Lung (tissue), 17 donors: ENCODE measurements at places on chromosomes 7 and 10. TPM values are rescaled to one million over a fixed set of nuclear protein-coding genes. Genes with fewer than 3 reads are reported as not detected.
A peak's percentile ranks its signal among the peaks of the same experiment; 100 is the strongest.

DNA sequence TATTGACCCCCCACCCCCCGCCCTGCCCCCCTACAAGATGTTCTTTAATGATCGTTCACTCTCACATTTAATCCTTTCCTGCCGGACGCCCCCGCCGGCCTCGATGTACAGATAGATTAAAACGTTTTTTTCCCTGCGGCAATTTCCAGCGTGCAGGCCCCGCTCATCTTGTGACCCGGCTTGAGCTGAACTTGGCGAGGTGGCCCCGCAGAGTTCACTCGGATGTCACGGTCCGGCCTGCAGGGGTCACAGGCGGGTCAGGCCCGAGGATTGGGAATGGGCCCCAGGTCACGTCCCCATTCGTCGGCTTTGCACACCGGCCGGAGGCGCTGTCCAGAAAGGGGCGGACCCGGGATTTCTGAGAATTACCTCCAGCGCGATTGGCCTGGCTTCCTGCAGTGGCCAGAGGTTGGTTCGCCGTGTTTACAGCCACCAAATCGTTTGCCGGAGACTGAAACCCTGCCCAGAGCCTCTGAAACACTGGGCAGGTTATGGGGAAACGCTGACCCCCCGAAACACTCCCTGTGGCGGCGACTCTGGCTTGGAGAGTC, 1.9 kb upstream of the CYP26A1 start:
- no peak overlapping the region for H3K27ac ChIP-seq
- peaks cover 9% of the 10 kb centered on the region for H3K27me3 ChIP-seq
- DNase-seq: no peak
- peaks cover 40% of the 10 kb centered on the region for H3K4me1 ChIP-seq
- H3K36me3 ChIP-seq: no peaks in the 10 kb centered on the region

DNA sequence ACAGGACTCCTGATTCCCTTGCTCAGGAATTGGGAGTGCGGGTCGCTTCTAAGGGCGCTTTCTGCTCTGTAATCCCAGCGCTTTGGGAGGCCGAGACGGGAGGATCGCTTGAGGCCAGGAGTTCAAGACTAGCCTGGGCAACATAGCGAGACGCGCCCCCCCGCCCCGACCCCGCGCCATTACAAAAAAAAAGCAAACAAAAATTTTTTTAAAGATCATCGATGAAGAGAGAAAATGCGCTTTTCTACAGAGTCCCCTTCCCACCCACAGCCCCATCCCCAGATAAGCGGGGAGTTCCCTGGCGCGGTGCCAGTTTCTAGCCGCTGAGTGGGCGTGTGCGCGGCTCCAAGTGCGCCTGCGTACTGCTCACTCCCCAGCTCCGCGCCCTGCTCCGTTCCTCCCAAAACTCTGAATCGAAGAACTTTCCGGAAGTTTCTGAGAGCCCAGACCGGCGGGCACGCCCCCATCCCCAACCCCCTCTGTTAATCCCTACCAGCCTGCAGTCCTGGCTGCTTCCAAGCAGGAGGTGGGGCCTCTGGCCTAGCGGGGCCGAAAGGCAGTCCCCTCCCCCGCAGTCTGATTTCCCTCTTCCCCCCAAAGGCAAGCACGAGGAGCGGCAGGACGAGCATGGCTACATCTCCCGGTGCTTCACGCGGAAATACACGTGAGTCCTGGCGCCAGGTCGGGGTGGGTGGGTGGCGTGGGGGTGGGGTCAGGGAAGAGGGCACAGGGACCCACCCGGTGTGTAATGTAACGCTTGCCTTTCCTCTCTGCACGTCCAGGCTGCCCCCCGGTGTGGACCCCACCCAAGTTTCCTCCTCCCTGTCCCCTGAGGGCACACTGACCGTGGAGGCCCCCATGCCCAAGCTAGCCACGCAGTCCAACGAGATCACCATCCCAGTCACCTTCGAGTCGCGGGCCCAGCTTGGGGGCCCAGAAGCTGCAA, 1.0 kb downstream of the HSPB1 start:
- peak overlapping the region; percentile 60 for H3K4me3 ChIP-seq
- peaks cover 14% of the 10 kb centered on the region for H3K4me1 ChIP-seq
- no peaks in the 10 kb centered on the region for H3K27me3 ChIP-seq
- DNase-seq: peak; percentile 98

The NEBL gene
- 74.7 TPM for total RNA-seq

DNA sequence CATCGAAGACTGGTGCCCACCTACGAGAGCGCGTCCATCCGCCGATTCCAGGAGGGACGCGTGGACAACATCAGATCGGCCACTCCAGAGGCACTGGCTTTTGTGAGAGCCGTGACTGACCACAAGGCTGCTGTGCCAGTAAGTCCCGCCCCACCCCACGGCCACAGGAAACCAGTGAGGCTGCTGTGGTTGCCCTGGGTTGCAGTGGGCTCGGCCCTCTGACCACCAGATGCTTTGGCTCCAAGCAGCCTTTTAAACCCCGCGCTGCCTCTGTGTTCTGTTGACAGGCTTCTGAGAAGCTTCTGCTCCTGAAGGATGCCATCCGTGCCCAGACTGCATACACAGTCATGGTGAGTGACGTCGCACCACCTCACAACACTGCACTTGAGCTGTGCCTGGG, 24.4 kb upstream of the C10orf53 start:
- no peaks in the 10 kb centered on the region for H3K36me3 ChIP-seq
- H3K27me3 ChIP-seq: no peaks in the 10 kb centered on the region
- DNase-seq: no peak
- H3K4me3 ChIP-seq: no peak overlapping the region
- H3K4me1 ChIP-seq: no peaks in the 10 kb centered on the region

DNA sequence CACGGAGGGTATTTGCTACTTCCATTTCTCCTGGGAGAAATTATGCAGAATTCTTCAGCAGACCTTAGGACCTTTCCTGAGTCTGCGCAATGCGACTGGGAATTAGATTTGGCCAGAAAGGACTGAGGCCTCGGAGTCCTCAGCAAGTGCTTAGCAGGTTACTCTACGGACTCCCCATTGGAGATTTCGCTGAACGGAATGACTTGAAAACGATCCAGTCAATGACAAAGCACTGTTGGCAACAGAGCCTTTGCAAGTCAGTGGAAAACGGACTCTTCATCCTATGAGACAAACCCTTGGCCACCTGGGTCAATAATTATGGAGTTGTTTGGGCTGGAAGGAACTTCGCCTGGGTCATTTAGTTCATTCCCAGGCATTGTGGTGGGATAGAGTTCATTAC, 107.4 kb downstream of the FAM204A start:
- no peaks in the 10 kb centered on the region for H3K36me3 ChIP-seq
- no peak overlapping the region for H3K27ac ChIP-seq
- H3K27me3 ChIP-seq: peaks cover 19% of the 10 kb centered on the region
- DNase-seq: no peak
- H3K4me3 ChIP-seq: no peak overlapping the region

The WNT8B gene
- 0.15 TPM for total RNA-seq

- DNase-seq: no peak
- no peak overlapping the region for H3K27ac ChIP-seq
- H3K36me3 ChIP-seq: peaks cover 5% of the 10 kb centered on the region
- peaks cover 7% of the 10 kb centered on the region for H3K4me1 ChIP-seq
These were observed 2.0 kb downstream of the BAG3 start for GRCh38 chr10:119653209-119653608.

The MOGAT3 gene
- total RNA-seq: not detected

GRCh38 chr7:47300472-47301104, 281.3 kb downstream of the TNS3 start:
- peaks cover 3% of the 10 kb centered on the region for H3K36me3 ChIP-seq
- peak overlapping the region; percentile 1 for H3K27ac ChIP-seq
- no peaks in the 10 kb centered on the region for H3K27me3 ChIP-seq
- no peak overlapping the region for H3K4me3 ChIP-seq
- H3K4me1 ChIP-seq: peaks cover 6% of the 10 kb centered on the region

DNA sequence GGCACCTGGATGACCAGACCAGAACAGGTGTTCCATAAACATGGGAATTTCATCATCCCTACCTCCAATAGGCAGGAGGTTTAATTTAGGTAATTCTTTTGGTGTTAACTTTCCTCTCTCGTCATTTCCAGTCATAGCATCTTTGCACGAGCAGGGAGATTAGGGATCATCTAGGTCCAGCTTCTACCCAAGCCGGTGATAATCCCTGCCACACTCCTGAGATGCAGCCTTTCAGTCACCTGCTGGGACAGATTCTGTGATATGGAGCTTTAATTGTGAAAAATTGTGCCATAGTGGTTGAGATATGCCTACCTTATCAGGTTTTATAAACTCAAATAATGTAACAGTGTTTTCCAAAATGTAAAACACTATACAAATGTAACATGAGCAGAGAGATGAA, 191.8 kb upstream of the AOAH start:
- H3K27me3 ChIP-seq: no peaks in the 10 kb centered on the region
- no peak overlapping the region for H3K27ac ChIP-seq
- H3K4me1 ChIP-seq: no peaks in the 10 kb centered on the region
- no peak for DNase-seq

The SNX10 gene
- total RNA-seq: 48.5 TPM

- no peaks in the 10 kb centered on the region for H3K36me3 ChIP-seq
- no peak overlapping the region for H3K4me3 ChIP-seq
- no peaks in the 10 kb centered on the region for H3K4me1 ChIP-seq
- no peak overlapping the region for H3K27ac ChIP-seq
- H3K27me3 ChIP-seq: no peaks in the 10 kb centered on the region
These were observed 111.5 kb downstream of the NPY start for GRCh38 chr7:24395512-24395911.

The SNX13 gene
- 51.3 TPM for total RNA-seq

The SPDYE2B gene
- not detected for total RNA-seq

GRCh38 chr7:155835446-155836215, 23.4 kb upstream of the SHH start:
- H3K36me3 ChIP-seq: no peaks in the 10 kb centered on the region
- H3K27me3 ChIP-seq: no peaks in the 10 kb centered on the region
- no peaks in the 10 kb centered on the region for H3K4me1 ChIP-seq
- no peak overlapping the region for H3K4me3 ChIP-seq
- no peak overlapping the region for H3K27ac ChIP-seq

DNA sequence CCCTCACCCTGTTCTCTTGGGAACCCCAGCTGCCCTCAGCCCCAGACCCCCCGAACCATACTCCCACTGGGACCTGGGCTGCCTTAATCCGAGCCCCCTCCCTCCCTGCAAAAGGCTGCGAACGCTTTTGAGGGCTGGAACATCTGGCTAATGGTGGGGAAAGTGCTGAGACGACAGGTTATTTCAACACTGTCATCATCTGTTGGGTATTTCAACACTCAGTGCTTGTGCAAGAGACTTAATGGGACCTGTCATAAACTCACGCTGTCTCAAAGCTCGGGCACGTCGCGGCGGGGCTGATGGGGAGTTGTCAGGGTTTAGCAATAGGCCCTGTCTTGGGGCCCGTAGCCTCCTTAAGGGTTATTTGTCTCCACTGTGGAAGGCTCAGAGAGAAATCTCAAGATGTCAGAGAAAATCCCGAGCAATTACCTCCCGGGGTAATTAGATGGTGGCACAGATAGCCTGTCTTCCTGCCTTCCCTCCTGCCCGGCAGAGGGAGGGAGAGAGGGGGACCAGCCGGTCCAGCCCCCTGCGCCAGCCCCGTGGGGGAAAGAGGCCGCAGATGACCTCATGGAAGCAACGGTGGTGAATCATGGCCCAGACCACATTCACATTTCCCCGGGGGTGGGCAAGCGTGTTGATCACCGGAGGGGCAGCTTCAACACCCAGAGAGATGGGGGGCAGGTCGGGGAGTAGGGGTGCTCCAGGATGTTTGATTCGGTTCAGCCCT, 88.7 kb upstream of the MYL10 start:
- no peaks in the 10 kb centered on the region for H3K36me3 ChIP-seq
- no peaks in the 10 kb centered on the region for H3K4me1 ChIP-seq
- peak; percentile 89 for DNase-seq
- peak overlapping the region; percentile 77 for H3K27ac ChIP-seq

The TUBAL3 gene
- total RNA-seq: 0.12 TPM

DNA sequence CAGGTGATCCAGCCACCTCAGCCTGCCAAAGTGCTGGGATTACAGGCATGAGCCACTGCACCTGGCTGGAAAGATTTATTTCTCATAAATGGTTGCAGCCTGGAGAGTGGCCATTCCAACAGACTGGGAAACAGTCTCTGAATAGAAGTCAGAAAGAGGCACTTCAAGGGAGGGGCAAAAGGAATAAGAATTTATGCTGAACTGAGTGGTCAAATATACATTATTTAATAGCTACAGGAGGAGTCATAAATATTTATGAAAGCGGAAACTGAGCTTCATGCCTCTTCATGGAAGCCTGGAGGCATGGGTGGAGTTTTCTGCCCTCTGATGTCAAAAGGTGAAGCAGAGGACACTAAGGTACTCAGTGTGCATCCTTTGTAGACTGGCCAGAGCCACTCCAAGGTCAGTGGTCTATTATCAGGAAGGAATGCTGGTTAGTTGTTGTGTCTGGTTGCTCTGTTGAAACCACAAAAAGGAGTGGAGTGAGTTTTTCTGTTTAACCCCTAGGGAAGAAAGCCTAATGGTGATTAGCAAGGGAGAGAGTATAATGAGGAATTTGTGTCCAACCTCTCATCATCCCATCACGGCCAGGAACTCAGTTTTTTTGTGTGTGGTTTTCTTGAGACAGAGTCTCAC, 9.3 kb upstream of the NRBF2 start:
- peaks cover 3% of the 10 kb centered on the region for H3K4me1 ChIP-seq
- no peak for DNase-seq
- no peaks in the 10 kb centered on the region for H3K36me3 ChIP-seq
- no peaks in the 10 kb centered on the region for H3K27me3 ChIP-seq
- no peak overlapping the region for H3K4me3 ChIP-seq

DNA sequence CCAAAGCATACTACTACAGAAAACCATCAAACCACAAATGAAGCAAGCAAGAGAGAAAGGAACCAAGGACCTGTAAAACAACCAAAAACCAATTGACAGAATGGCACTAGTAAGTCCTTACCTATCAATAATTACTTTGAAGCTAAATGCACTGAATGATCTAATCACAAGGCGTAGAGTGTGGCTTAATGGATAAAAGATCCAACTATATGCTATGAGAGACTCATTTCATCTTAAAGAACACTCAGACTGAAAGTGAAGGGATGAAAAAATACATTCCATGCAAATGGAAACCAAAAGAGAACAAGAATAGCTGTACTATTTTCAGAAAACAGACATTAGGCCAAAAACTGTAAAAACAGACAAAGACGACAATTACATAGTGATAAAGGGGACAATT, 70.7 kb downstream of the CRPPA start:
- no peak overlapping the region for H3K4me3 ChIP-seq
- H3K27me3 ChIP-seq: no peaks in the 10 kb centered on the region
- no peaks in the 10 kb centered on the region for H3K36me3 ChIP-seq
- no peak for DNase-seq
- H3K27ac ChIP-seq: no peak overlapping the region

The BTAF1 gene
- total RNA-seq: 29.2 TPM

The POU6F2 gene
- total RNA-seq: not detected

- no peak overlapping the region for H3K4me3 ChIP-seq
- H3K36me3 ChIP-seq: no peaks in the 10 kb centered on the region
- H3K27ac ChIP-seq: no peak overlapping the region
- H3K4me1 ChIP-seq: no peaks in the 10 kb centered on the region
- H3K27me3 ChIP-seq: no peaks in the 10 kb centered on the region
These were observed 109.5 kb downstream of the PARP12 start for GRCh38 chr7:139953229-139953628.

DNA sequence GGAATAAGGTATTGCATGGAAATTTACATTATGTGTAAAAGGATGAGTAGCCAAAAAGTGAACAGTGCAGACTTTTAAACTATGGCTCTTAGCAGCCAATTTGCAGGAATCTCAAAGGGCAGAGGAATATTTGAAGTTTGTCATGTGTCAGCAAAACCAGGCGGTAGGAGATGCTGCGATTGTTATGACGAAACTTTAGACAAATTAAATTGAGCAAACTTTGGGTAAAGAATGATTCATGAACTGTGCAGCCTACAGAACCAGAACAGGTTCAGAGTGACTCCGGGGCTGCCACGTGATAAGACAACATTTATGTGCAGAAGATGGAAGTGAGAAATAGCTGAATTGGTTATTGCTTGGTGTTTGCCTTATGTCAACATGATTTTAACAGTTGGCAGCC, 39.2 kb upstream of the CCDC6 start:
- H3K27ac ChIP-seq: no peak overlapping the region
- no peak overlapping the region for H3K4me3 ChIP-seq
- no peaks in the 10 kb centered on the region for H3K27me3 ChIP-seq
- no peaks in the 10 kb centered on the region for H3K36me3 ChIP-seq
- no peak for DNase-seq
